ENCODE measurements at places on chromosomes 11 and 22. TPM values are rescaled to one million over a fixed set of nuclear protein-coding genes. Genes with fewer than 3 reads are reported as not detected.
A peak's percentile ranks its signal among the peaks of the same experiment; 100 is the strongest.

The RIMBP3C gene
- 0.23 TPM for total RNA-seq

The HBB gene
- total RNA-seq, result not detected

The RTN4RL2 gene
- total RNA-seq, result 0.50 TPM

DNA sequence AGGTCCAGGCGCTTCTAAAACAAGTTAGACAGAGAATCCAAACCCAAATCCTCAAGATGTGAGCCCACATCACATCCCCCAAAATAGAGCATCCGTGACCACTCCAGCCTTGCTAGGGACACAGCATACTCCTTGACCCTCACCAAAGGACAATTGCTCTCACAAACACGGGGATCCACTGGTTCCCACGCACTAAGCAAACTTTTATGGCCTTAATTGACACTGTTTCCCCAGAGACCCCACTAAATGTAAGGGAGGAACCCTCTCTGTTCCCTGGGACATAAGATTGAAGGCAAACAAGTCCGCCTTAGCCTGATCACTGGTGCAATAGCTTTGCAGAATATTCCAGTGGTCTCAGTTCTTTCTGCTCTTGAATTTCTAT, 20.1 kb downstream of the ZNF74 start:
- DNase-seq, result no peak
- no peaks in the 10 kb centered on the region for H3K27me3 ChIP-seq
- no peaks in the 10 kb centered on the region for H3K36me3 ChIP-seq
- H3K4me1 ChIP-seq, result no peaks in the 10 kb centered on the region
- no peak overlapping the region for H3K4me3 ChIP-seq

GRCh38 chr11:126113515-126113957, 50.9 kb upstream of the CDON start:
- H3K4me1 ChIP-seq, result peaks cover 39% of the 10 kb centered on the region
- H3K27ac ChIP-seq, result no peak overlapping the region
- DNase-seq, result peak; percentile 97
- H3K27me3 ChIP-seq, result no peaks in the 10 kb centered on the region
- H3K36me3 ChIP-seq, result no peaks in the 10 kb centered on the region
- no peak overlapping the region for H3K4me3 ChIP-seq
